ENCODE measurements at places on chromosomes 11 and 22.

DNA sequence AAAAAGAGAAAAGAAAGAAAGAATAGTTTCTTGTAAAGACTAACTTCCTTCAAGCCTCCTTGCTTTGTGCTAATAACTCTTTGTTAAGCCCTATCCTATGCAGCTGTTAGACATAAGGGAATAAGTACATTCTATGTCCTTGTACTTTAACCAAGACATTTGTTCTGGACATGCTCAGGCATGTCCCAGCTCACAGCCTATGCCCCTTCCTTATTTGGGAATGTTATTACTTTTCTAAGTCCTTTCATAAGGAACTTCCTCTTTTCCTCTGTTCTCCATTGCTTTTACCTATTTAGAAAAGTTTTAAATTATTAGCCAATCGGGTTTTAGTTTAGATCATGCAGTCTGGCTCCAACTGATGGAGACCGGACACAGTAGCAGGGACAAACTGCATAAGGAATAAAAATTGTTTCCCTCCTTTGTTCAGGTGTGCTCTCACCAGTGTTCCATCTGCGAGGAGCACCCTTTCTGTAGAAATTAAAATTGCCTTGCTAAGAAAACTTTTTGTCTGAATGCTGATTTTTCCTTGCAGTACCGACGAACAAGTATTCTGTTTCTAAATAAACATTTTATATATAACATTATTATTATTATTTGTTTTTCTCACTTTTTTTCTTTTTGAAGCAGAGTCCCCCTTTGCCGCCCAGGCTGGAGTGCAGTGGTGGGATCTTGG, 21.6 kb upstream of the SPINDOC start:
- DNase-seq, result no peak

DNA sequence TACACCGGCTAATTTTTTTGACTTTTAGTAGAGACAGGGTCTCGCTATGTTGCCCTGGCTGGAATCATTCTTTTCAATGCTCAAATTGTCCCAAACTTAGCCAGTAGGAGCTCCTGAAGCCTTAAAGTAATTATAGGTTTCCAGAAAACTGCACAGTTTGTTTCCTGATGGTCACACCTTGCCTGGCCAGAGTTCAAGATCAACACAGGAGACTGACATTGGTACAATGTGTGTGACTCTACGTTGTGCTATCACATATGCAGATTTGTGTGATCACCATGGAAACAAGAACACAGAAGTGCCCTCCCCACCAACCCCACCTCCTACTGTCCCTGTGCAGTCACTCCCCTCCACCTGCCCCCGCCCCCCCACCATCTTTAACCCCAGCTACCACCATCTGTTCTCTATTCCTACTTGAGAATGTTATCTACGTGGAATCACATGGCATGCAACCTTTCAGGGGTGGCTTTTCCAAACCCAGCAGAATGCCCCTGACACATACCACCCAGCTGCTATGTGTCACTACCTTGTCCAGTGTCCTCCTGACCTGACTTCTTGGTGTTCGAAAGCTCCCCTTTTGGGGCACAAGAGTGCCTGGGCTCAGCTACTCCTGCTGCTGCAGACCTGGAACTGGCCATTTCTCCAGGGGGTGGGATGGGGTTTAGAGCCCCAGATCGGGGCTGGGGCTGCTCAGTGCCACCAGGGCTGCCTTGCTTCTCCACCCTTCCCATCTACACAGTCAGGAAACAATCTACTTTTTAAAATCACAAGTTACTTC, 6.1 kb upstream of the NAP1L4 start:
- DNase-seq, result peak; percentile 45

DNA sequence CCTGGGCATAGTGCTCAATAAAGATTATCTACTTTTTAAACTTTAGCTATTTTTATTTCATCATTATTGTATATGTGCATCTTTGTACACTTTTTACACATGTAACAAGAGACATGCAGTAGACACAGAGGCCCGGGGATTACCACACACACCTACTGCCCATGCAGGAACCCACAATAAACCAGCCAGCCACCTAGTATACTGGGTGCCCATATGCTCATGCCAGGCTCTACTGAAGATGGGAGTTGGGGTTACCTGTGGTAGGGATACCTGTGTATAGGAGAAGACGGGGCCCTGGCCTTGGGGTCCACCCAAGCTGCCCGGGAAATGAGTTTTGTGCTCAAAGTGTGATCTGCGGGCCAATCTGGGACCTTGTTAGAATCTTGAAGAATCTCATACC, 31.2 kb upstream of the P2RY2 start:
- DNase-seq, result no peak

GRCh38 chr11:56841210-56841810, 92.8 kb upstream of the OR9G4 start:
- peak; percentile 41 for DNase-seq

GRCh38 chr11:134032043-134032442, 36.8 kb upstream of the JAM3 start:
- no peak for DNase-seq

DNA sequence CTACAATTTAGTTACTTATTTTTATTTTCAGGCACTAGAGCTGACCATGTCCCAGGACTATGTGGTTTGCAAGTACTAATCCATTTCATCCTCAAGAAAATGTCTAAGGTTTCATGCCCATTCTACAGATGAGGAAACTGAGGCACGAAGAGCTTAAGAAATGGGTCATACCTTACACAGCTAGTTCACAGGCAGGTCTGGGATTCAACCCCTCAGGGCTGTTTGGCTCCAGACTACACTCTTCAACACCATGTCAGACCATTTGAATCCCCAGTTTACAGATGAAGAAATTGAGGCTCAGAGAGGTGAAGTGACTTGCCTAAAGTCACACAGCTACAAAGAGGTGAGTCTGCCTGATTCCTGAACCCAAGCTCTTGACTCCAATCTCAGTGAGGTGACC, 144.1 kb downstream of the MIAT start:
- no peak for DNase-seq

GRCh38 chr11:13857828-13858227, 104.7 kb upstream of the SPON1 start:
- DNase-seq, result peak; percentile 6

DNA sequence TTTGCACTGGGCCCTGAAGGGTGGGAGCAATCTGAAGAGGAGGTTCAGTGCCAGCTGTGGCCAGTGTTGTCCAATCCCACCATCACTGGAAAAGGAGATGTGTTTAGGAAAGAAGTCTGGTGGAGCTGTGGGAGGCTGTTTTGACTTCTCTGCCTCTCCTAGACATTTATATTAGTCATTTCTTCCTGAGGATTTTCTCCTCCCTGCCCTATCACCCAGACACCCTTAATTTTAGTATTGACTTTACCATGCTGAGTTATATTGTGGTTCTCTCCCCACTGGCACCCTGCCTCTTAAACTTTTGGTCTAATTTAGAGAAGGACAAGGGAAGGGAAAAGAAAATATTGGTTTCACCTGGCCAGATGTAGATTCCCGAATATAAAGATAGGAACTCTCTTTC, 159.1 kb downstream of the WNT11 start:
- DNase-seq, result no peak

GRCh38 chr11:2143799-2144543, 4.8 kb upstream of the IGF2 start:
- no peak for DNase-seq

GRCh38 chr11:61198948-61199523, 4.3 kb upstream of the PGA3 start:
- DNase-seq, result no peak

DNA sequence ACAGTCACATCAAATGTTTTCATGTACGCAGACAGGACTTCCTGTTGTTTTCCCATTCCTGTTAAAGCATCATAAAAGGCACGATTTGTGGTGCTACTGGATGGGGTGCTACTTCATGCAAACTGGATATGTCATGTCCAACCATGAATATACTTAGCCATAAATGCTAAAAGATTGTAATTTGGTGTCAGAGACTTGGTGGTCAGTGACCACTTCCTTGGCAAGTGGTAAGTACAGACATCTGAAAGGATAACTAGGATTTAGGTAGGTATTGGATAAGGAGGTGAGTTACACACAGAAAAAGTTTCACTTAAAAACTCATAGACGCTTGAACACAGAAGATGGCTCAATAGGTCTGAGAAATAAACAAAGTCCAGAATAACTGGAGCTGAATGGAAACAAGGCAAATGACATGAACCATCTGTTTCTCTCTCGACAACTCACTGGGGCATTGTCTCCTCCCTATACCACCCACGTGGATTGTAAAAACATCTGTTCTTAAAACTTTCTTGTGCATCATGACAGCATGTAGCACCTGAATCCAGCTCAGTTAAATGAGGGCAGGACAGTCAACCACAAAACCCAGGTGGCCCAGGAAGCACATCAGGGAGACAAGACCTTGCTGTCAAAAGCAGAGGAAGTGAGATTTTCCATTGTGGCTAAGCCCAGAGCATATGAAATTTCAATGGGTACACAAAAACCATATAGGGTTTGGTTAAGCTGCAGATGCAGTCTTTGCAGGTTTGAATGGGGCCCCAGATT, 22.1 kb upstream of the IGLL5 start:
- DNase-seq, result no peak

DNA sequence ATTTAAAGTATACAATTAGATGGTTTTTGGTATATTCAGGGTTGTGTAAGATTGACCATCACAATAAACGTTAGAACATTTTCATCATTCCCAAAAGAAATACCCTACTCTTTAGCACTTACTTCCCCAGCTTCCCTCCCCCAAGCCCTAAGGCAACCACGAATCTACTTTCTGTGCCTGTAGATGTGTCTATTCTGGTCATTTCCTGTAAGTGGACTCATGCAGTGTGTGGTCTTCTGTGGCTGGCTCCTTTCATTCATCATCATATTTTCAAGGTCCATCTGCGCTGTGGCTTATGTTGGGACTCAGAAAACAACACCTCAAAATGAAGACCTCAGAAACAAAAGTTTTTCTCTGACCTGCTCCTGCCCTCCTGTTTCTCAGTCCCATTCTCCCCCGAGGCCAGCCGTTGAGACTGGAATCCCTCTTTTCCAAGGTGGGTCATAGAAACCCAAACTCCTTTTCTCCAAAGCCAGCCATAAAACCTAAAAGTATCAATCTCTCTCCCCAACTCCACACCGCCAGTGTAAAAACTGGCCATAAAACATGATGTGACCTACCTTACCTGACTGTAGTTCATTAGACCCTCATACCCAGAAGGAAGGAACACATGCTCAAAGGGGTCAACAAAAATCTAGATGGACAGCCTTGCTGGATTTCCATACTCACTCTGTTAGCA, 12.9 kb upstream of the TMPRSS13 start:
- DNase-seq, result no peak

GRCh38 chr11:83002053-83002452, 69.6 kb downstream of the RAB30 start:
- DNase-seq, result no peak

- no peak for DNase-seq
Measured at GRCh38 chr22:17104336-17104935, 16.7 kb downstream of the TMEM121B start.

GRCh38 chr11:125070699-125071254, 7.7 kb downstream of the SLC37A2 start:
- DNase-seq, result no peak

- DNase-seq, result peak; percentile 71
Measured at GRCh38 chr11:76445121-76446084, 585 bp downstream of the EMSY start.

DNA sequence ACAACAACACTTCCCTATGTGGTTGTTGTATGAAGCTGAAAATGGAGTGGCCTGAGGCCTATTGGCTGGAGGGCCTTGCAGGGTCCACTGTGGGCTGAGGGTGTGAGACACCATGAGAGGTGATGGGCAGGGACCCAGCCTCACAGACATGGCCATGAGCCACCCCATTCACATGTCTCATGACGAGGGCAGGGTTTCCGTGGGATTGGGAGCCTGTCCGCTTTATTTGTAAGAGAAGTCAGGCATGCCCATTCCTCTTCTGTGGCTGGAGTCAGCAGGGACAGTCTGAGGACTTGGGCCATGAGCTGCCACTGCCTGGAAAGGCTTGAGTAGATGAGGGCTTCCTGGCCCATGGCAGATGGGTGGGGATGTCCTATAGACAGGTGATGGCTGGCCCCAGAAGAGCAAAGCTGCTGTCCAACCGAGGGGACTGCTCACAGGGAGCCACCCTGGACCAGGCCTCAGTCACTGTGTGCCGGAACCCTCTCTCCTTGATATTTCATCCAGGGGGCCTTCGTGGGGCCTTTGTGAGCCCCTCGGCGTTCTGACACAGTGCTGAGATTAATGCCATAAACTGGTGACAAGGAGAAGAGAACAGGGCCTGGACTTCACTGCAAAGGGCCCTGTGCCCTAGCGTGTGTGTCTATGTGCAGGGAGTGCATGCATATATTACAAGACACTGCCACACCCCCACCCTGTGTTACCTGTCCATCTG, 971.9 kb downstream of the BRD1 start:
- no peak for DNase-seq

- DNase-seq, result no peak
Measured at GRCh38 chr11:120635136-120635810, 123.7 kb downstream of the GRIK4 start.

Measured in prostate gland (tissue), 2 donors.